ENCODE measurements at places on chromosomes 4 and X. TPM values are rescaled to one million over a fixed set of nuclear protein-coding genes. Genes with fewer than 3 reads are reported as not detected.

DNA sequence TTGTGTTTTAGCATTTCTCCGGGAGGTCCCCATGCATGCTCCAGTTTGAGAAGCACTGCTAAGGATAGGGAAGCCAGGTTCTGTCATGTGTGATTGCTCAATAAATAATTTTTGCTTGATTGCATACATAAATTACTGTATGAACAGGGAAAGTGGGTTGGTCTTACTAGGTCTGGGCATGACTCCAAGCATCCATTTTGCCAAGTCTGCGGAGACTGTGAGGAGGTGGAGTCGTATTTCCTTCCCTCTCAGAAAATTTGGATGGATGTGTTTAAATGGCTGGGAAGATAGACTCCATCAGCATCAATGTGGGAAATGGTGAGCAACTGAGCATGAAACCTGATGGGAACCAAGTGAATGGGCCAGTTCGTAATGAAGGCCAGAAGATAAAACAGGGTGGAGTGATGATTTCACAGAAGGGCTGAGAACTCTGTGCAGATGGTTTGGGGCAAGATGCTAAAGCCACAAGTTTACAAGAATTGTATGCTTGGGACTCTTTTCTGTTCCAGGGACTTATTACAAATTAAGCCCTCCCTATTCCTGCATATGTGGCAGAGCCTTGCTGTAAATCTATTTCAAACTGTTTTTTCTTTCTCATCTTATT lies 84.1 kb downstream of the NHS start:
- H3K4me1 ChIP-seq: no peaks in the 10 kb centered on the region
- H3K36me3 ChIP-seq: no peaks in the 10 kb centered on the region
- no peak overlapping the region for H3K27ac ChIP-seq

- no peaks in the 10 kb centered on the region for H3K36me3 ChIP-seq
- no peak overlapping the region for H3K4me3 ChIP-seq
- no peak overlapping the region for H3K27ac ChIP-seq
- DNase-seq: no peak
- H3K4me1 ChIP-seq: no peaks in the 10 kb centered on the region
Measured at GRCh38 chrX:54178100-54178940, 4.7 kb downstream of the FAM120C start.

GRCh38 chr4:119663160-119663788 lies 34.7 kb upstream of the PDE5A start:
- H3K27me3 ChIP-seq: no peaks in the 10 kb centered on the region
- peaks cover 3% of the 10 kb centered on the region for H3K4me1 ChIP-seq
- H3K36me3 ChIP-seq: no peaks in the 10 kb centered on the region
- H3K27ac ChIP-seq: peak overlapping the region; percentile 12

DNA sequence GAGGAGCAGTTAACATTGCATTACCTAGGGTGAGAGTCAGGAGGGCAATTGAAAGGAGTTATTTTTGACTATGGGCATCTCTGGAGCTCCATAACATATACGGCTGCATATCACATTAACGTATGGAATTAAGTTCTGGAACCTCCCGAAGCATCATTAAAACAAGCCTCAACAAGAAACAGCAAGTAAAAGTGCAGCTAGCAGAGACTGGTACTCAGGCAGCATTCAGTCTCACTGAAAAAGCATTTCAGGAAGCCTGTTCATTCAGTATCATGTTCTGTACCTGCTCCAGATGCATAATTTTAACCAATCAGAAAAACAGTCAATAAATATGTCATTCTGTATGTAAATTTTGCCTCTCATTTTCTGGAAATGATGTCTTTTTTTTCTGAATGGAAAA lies 299.6 kb downstream of the EPHA5 start:
- H3K27me3 ChIP-seq: no peaks in the 10 kb centered on the region
- no peak overlapping the region for H3K27ac ChIP-seq
- no peak overlapping the region for H3K4me3 ChIP-seq
- H3K4me1 ChIP-seq: no peaks in the 10 kb centered on the region
- no peaks in the 10 kb centered on the region for H3K36me3 ChIP-seq
- no peak for DNase-seq

- DNase-seq: no peak
- no peak overlapping the region for H3K4me3 ChIP-seq
- H3K4me1 ChIP-seq: no peaks in the 10 kb centered on the region
- H3K36me3 ChIP-seq: no peaks in the 10 kb centered on the region
Measured at GRCh38 chr4:92232566-92232965, 71.2 kb upstream of the GRID2 start.

GRCh38 chrX:17377795-17378194 lies 2.8 kb downstream of the NHS start:
- H3K36me3 ChIP-seq: no peaks in the 10 kb centered on the region
- no peak for DNase-seq
- H3K4me3 ChIP-seq: peak overlapping the region; percentile 39
- no peaks in the 10 kb centered on the region for H3K27me3 ChIP-seq

GRCh38 chrX:125378205-125378604 lies 58.5 kb downstream of the TEX13C start:
- no peaks in the 10 kb centered on the region for H3K36me3 ChIP-seq
- no peak overlapping the region for H3K27ac ChIP-seq
- no peak overlapping the region for H3K4me3 ChIP-seq
- no peaks in the 10 kb centered on the region for H3K27me3 ChIP-seq

The ARHGAP24 gene
- 65.4 TPM for total RNA-seq

DNA sequence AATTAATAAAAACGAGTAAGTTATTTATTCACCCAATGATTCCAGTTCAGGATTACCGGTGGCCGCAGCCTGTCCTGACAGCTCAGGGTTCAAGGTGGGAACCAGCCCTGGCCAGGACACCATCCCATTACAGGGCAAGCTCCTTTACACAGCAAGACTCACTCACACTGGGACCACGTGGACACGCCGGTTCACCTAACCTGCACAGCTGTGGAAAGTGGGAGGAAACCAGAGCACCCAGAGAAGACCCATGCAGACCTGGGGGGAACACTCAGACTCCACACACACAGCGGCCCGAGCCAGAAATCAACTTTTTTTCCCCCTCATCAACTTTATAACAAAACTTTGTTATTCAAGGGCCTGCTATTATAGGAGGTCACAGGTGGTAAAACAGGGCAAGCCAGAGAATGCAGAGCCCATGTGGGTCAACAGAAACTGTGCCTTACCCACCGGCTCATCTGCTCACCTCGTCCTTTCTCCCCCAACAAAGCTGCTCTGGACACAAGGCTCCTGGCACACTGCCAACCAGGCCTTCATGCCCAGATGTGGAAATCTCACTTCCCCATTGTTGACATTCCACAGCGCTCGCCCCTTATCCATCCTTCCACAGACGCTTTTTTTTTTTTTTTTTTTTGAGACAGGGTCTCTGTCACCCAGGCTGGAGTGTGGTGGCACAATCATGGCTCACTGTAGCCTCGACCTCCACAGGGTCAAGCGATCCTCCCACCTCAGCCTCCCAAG lies 8.0 kb upstream of the ODAPH start:
- H3K27me3 ChIP-seq: no peaks in the 10 kb centered on the region
- no peak overlapping the region for H3K27ac ChIP-seq
- peak; percentile 32 for DNase-seq

DNA sequence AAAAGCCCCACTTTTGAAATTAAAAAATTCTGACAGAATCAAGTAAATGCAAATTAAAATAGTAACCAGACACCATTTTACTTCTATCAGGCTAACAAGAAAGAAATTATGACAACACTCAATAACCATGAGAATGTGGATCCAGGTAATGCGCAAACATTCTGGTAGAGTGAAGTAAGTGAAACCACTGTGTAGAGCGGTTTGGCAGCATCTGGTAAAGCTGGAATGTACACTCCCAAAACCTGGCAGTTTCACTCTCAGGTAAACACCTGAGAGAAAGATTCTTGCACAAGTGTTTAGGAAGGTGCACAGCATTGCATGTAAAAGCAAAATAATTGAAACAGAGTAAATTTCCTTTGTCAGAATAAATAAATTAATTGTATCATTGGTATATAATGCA lies 81.8 kb downstream of the TRIML1 start:
- H3K4me3 ChIP-seq: no peak overlapping the region
- no peaks in the 10 kb centered on the region for H3K36me3 ChIP-seq
- no peaks in the 10 kb centered on the region for H3K4me1 ChIP-seq
- no peak overlapping the region for H3K27ac ChIP-seq
- no peak for DNase-seq

GRCh38 chr4:112951362-112952312 lies 97.8 kb upstream of the ANK2 start:
- H3K27ac ChIP-seq: no peak overlapping the region
- no peak overlapping the region for H3K4me3 ChIP-seq
- H3K4me1 ChIP-seq: no peaks in the 10 kb centered on the region
- no peaks in the 10 kb centered on the region for H3K27me3 ChIP-seq
- no peaks in the 10 kb centered on the region for H3K36me3 ChIP-seq
- no peak for DNase-seq

GRCh38 chr4:165502916-165503907 lies 124.4 kb downstream of the CPE start:
- no peak overlapping the region for H3K27ac ChIP-seq
- H3K36me3 ChIP-seq: no peaks in the 10 kb centered on the region
- DNase-seq: no peak

DNA sequence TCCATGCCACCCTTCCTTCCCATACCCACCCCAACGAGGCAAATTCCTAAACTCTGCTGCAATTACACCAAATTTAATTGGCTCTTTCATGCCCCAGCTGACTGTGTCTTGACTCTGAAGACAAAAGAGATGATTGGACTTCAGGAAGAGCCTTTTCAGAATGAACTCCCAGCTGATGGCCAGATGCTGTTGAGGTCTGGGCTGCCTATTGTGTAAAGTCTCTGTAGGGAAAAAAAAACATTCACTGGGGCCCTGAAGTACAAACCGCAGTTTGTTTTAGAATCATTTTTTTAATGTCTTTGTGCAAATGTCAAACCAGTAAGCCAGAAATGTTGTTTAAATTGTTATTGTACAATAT lies 174.8 kb downstream of the HHIP start:
- H3K4me3 ChIP-seq: no peak overlapping the region
- H3K27me3 ChIP-seq: no peaks in the 10 kb centered on the region
- H3K27ac ChIP-seq: no peak overlapping the region
- DNase-seq: no peak
- H3K36me3 ChIP-seq: no peaks in the 10 kb centered on the region

The GLOD5 gene
- total RNA-seq: not detected

DNA sequence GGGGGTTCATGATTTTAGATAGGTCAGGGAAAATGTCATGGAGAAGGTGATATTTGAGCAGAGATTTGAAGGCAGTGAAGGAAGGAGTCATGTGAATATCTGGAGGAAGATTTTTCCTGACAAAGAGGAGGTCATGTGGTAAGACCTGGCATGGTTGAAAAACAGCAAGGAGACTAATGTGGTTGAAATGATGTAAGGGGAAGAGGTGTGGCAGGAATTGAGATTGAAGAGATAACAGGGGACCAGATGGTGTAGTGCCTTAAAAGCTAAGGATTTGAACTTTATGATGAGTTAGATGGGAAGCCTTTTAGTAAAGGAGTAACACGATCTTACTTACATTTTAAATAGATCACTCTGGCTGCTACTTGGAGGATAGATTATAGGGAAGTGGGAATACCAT lies 210.9 kb downstream of the RTL9 start:
- H3K27ac ChIP-seq: no peak overlapping the region
- no peaks in the 10 kb centered on the region for H3K36me3 ChIP-seq
- no peak overlapping the region for H3K4me3 ChIP-seq
- no peaks in the 10 kb centered on the region for H3K27me3 ChIP-seq
- DNase-seq: no peak
- H3K4me1 ChIP-seq: no peaks in the 10 kb centered on the region

The PSAPL1 gene
- total RNA-seq: 0.61 TPM

- H3K27ac ChIP-seq: no peak overlapping the region
- no peak for DNase-seq
- no peak overlapping the region for H3K4me3 ChIP-seq
- H3K27me3 ChIP-seq: no peaks in the 10 kb centered on the region
- H3K4me1 ChIP-seq: no peaks in the 10 kb centered on the region
Measured at GRCh38 chrX:123871309-123871708, 11.5 kb downstream of the XIAP start.

DNA sequence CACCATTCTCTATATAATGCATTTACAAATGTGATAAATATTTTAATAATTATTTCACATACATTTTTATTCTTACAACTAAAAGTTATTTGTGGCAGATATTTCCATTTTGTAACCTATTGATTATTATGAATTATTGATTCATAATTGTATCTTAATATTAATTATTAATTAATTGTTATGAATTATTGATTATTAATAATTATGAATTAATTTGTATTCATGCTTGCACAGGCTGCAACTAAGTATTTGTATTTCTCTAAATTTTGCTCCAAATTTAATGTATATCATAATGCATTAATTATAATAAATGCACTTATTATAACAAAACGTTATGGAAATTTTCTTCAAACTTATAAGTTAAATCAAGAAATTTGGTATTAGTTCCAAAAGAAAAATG lies 929.7 kb downstream of the PCDH7 start:
- H3K27me3 ChIP-seq: no peaks in the 10 kb centered on the region
- H3K4me3 ChIP-seq: no peak overlapping the region
- H3K36me3 ChIP-seq: no peaks in the 10 kb centered on the region
- no peak for DNase-seq

GRCh38 chrX:43386875-43387274 lies 269.2 kb upstream of the MAOA start:
- H3K27ac ChIP-seq: no peak overlapping the region
- H3K4me1 ChIP-seq: no peaks in the 10 kb centered on the region
- no peak for DNase-seq
- no peaks in the 10 kb centered on the region for H3K36me3 ChIP-seq
- no peaks in the 10 kb centered on the region for H3K27me3 ChIP-seq

- H3K36me3 ChIP-seq: no peaks in the 10 kb centered on the region
- no peak for DNase-seq
- H3K27me3 ChIP-seq: no peaks in the 10 kb centered on the region
- H3K27ac ChIP-seq: no peak overlapping the region
- no peak overlapping the region for H3K4me3 ChIP-seq
Measured at GRCh38 chr4:127244515-127244914, 388.2 kb upstream of the INTU start.

DNA sequence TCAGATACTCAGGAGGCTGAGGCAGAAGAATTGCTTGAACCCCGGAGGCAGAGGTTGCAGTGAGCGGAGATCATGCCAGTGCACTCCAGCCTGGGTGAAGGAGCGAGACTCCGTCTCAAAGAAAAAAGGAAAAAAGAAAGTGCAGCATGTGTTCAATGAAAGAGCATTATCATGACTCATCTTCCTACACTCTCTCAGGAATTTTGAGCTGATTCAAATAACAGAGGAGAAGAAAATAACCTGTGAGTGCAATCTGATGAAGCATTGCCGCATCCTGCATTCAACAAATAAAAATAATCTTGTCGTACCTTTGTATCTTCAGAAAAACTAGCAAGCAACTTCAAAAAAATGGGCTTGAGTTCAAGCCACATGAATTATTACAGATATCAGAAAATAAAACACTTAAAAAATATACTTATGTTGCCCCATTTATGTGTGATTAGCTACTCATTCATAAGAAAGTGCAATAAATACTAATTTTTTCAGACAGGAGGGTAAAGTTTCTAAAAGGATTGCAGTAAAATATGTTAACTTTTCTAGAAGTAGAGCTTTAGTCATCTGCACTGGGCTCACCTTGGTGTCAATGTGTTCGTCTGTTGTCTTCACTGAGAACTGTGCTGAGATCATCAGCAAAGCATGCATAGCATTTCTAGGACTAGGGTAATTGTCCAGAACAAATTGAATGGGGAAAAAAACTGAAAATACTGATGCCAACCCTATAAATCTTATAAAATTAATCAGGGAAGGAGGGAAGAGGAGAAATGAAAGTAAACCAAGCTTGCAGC lies 90.4 kb upstream of the VCX3B start:
- no peak overlapping the region for H3K4me3 ChIP-seq
- no peaks in the 10 kb centered on the region for H3K36me3 ChIP-seq
- H3K27me3 ChIP-seq: no peaks in the 10 kb centered on the region
- no peak overlapping the region for H3K27ac ChIP-seq
- no peak for DNase-seq

- no peak overlapping the region for H3K27ac ChIP-seq
- H3K27me3 ChIP-seq: no peaks in the 10 kb centered on the region
Measured at GRCh38 chrX:71245159-71245558, 8.8 kb downstream of the ZMYM3 start.
